ENCODE measurements at places on chromosomes 12 and 14.
A peak's percentile ranks its signal among the peaks of the same experiment; 100 is the strongest.

DNA sequence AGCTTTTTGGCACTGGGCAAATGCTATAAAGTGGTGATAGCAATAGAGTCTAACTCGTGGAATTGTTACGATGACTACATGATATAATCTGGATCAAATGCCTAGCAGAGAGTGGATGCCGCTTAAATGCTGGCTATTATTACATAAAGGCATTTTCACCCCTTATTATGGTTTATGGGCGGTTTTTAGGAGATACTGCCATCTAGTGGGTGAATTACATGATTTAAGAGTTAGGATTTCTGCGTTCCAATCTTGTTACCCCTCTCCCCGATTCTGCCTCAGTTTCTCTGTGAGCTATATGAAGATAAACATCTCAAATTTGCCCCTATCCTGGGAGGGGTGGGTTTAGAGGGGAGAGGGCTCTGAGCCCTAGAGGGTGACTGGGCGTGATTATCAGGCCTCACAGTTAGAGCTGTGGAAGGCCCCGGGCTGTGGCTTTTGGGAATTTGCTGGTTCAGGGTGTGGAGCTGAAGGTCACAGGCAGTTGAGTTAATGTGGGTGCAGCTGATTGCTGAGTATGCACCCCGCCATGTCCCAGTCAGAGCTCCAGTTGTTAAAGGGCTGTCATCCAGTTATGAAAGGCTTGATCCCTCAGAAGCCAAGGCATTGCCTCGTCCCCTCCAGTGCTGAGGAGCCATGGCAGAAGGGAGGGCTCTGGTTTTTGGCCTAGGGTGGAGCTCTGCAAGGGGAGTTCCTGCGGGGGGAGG, 14.4 kb downstream of the CLSTN3 start:
- DNase-seq = peak; percentile 63

GRCh38 chr12:94247246-94247645, 98.9 kb downstream of the PLXNC1 start:
- DNase-seq = no peak

DNA sequence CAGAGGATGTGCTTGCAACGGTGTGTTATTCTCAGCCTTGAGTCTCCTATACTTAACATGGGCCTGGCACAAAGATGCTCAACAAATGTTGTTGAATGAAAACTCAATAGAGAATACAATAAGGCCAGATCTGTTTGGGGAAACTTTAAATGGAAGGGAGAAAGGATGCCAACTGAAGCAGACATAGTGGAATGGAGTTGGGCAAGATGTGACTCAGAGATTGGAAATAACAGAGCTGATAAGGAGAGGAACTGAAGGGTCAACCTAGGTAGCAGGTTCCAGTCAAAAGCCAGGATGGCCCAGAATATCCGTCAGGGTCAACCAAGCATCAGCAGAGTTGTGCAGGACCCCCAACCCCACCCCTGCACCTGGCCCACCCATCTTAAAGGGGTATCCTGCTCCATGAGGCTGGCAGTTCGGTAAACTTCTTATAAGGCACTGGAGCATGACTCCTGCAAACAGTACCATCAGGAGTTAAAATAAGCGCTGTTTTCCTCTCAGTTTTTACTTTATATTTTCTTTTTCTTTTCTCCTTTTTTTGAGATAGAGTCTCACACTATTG, 1.1 kb upstream of the BCDIN3D start:
- DNase-seq = no peak

DNA sequence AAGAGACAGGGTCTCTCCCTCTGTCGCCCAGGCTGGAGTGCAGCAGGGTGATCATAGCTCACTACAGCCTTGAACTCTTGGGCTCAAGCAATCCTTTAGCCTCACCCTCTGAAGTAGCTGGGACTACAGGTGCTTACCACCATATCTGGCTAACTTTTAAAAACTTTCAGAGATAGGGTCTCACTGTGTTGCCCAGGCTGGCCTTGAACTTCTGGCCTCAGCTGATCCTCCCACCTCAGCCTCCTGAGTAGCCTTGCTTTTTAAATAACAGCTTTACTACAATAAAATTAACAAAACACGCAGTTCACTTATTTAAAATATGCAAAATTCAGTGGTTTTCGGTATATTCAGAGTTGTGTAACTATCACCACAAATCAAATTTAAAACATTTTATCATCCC, 79.0 kb downstream of the RCOR1 start:
- no peak for DNase-seq

DNA sequence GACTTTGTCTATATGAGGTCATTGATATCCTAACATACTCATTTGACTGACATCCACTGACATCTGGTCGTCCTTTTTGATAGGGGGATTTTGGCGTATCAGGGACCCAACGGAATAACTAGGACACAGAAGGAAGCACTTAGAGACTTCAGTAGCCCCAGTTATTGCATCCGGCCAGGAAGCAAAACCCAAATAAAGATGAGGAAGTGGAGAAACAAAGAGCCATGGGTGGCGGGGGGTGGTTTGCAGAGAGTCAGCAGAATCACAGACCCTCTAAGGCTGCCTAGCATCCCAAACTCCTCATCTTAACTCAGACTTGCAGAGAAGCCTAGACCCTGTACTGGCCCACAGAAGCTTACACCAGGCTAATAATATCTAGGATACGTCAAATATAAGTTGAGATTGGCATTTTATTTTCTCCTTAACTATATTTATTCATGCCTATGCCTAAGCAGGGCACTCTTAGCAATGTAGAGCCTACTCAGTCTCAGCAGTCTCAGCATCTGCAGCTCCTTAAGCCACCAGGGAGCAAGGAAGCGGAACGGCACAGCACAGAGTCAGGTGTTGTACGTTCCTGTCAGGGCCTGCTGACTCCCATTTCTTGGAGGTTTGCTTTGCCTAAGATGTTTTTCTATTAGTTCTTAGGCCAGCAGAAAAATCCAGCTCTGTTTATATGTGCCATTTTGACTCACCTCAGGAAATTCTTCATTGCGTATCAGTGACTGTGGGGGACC, 45.1 kb downstream of the KCNA1 start:
- peak; percentile 15 for DNase-seq

DNA sequence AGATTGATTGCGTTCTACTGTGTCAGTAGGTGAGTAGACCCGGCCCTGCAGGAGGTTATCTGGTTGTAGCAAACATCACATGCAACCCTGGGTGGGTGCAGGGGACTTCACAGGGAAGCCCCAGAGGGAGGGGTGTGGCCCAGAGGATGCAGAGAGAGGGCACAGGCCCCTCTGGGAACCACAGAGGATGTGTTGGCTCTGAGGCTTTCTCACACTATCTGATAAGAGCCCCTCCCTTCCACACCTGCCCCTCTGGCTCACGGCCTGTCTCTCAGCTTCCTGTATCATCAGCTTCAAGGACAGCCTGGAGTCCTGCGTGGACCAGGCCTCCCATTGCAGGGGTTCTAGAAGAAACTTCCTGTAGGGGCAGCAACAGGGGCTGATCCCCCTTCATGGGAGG, 101.9 kb downstream of the RIN3 start:
- DNase-seq = no peak

- DNase-seq = no peak
Measured at GRCh38 chr14:75518625-75519024, 3.6 kb upstream of the BATF start.

GRCh38 chr14:90645842-90646443, 170.3 kb downstream of the TTC7B start:
- peak; percentile 77 for DNase-seq

DNA sequence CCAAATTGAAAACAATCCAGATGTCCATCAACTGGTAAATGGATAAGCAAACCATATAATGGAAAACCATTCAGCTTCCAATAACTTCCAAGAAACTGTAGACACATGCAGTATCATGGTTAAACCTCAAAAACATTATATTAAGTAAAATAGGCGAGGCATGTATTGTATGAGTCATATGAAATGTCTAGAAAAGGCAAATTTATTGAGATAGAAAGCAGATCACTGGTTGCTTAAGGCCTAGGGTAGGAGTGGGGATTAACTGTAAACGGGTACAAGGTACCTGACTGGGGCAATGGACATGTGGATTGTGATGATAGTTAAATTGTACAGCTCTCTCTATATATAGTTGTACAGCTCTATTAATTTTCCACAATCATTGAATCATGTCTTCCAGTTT, 21.3 kb upstream of the PAPLN start:
- no peak for DNase-seq

DNA sequence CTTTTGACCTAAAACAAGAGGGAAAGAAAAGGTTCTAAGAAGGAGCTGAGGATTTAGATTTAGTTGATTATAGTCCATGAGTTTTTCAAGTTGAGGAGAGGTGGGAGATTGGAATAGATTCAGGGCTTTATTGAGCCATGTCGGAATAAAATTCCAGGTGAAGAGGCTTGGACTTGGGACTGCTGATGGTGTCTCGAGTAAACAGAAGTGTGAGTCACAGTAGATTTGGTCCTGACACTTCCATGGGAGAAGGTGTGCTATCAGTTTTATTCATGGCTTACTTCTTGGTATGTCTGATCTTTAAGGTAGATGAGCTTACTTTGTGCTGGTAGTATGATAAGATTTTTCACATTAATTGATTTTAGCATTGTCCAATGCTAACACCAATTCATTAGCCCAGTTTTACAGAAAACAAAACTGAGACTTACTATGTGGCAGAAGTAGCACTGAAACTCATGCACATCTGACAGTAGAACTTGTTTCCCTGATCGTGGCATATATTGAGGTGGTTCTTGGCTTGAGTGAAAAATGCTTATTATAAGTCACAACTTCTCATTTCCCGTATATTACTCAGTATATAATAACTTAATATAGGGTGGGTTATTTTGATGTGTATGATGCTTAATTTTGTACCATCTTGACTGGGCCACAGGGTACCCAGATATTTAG, 172.4 kb upstream of the IGF1 start:
- DNase-seq = no peak

DNA sequence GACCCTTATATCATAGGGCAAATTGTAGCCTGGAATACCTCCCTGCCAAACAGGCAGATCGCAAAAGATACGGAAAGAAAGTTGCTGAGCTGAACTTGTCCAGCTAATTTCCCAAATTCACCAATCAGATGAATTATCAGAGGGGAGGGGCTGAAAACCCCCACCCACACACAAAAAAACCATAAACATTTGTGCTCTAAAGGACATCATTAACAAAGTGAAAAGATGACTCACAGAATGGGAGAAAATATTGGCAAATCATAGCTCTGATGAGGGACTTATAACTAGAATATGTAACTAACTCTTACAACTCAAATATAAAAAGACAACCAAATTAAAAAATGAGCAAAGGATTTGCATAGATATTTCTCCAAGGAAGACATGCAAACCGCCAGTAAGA, 36.3 kb downstream of the PTHLH start:
- no peak for DNase-seq

GRCh38 chr14:101965181-101965544, 790 bp downstream of the DYNC1H1 start:
- peak; percentile 85 for DNase-seq

- DNase-seq = no peak
Measured at GRCh38 chr14:37138898-37139297, 33.5 kb downstream of the SLC25A21 start.

GRCh38 chr14:66359500-66359899, 126.7 kb upstream of the CCDC196 start:
- peak; percentile 56 for DNase-seq

DNA sequence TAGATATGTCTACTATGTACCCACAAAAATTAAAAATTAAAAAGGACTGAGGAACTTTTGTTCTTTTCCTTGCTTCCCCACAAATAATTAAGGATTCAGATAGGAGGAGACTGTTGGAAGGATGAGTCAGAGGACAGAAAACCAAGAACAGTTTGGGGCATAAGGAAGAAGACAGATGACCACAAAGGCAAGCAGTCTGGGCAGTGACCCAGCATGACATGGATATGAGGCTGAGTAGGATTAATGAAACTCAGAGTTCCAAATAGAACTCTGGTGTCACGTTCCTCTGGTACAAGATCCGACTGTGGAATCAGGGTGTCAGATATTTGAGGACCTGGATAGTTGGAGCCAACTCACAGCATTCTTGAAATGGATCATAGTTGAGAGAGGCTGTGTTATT, 89.3 kb upstream of the SLC38A4 start:
- peak; percentile 92 for DNase-seq

DNA sequence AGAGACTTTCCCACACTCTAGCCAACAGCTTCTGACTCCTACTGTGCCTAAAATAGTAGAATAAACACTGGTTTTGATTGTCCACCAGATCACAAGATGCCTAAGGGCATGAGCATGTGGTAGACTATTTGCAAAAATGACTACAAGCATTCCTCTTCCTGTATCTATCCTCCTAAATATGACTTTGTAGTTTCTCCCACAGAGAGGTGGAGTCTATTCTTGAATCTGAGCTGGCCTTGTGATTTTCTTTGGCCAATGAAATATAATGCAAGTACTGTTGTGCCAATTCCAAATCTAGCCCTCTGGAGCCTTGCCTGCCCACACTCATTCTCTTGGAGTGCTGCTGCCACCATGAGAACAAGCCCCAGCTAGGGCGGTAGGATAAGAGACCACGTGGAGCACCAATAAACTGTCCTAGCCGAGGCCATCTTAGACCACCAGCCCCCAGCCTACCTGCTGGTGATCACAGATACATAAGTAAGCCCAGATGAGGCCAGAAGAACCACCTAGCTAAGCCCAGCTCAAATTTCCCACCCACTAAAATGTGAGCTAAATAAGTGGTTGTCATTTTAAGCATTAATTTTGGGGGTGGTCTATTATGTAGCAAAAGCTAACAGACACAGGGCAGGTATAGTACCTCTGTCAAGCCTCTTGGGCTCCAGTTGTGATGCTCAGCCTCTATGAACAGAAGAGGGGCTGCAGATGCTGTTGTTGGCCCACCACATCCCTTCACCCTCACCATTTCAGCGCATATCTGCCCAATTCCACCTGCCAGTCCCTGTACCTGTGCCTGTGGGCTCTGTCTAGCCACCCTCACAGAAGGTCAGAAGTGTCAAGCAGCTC, 17.9 kb downstream of the ZFP36L1 start:
- no peak for DNase-seq

- no peak for DNase-seq
Measured at GRCh38 chr12:14982562-14982961, 9.7 kb downstream of the PDE6H start.
